Activated CD4-positive, alpha-beta T cell treated with anti-CD3 and anti-CD28 coated beads, Interleukin-2, amount 10 ng/mL, durations not matched to agents 7 days and 5 days (primary cell): ENCODE measurements at places on chromosomes 6 and 20. TPM values are rescaled to one million over a fixed set of nuclear protein-coding genes. Genes with fewer than 3 reads are reported as not detected.
A peak's percentile ranks its signal among the peaks of the same experiment; 100 is the strongest.

ID4 gene
- total RNA-seq = not detected

GTF3C6 gene
- total RNA-seq = 98.7 TPM

ARMC12 gene
- 1.2 TPM for total RNA-seq

EPB41L1 gene
- total RNA-seq = not detected

AVP gene
- total RNA-seq = not detected

SFT2D1 gene
- 39.7 TPM for total RNA-seq

HLA-DQA1 gene
- 5.2 TPM for total RNA-seq

C6orf15 gene
- total RNA-seq = not detected

MCCD1 gene
- not detected for total RNA-seq

FAM184A gene
- 7.4 TPM for total RNA-seq

NXT1 gene
- 28.2 TPM for total RNA-seq

LAMA4 gene
- total RNA-seq = not detected

CYB5R4 gene
- total RNA-seq = 27.3 TPM

- no peak overlapping the region for H3K4me3 ChIP-seq
- no peak overlapping the region for H3K27ac ChIP-seq
These were observed 187.7 kb downstream of the PDE7B start for GRCh38 chr6:136039185-136039584.

DNA sequence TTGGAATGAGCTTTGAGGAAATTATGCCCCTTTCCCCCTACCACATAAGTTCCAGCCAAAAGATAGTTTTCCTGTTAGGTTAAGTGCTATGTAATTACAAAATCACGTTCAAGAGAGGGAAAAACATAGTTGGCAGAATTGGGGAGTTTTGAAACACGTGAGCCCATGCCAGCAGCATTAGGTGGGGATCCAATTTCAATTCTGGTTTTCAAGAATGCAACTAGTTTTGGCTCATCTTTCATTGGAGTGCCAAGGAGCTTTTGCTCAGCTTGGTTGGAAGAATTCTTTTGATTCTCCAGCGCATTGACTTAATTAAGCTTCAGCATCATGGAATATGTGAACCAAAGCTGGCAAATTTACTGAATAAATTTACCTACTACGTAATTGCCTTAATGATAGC, 95.9 kb downstream of the SAMD5 start:
- H3K4me3 ChIP-seq = no peak overlapping the region
- H3K36me3 ChIP-seq = no peaks in the 10 kb centered on the region
- no peak overlapping the region for H3K27ac ChIP-seq
- no peaks in the 10 kb centered on the region for H3K4me1 ChIP-seq

- H3K27ac ChIP-seq = no peak overlapping the region
- DNase-seq = no peak
- peaks cover 2% of the 10 kb centered on the region for H3K36me3 ChIP-seq
- H3K27me3 ChIP-seq = peaks cover 74% of the 10 kb centered on the region
These were observed 80.4 kb upstream of the ZNF184 start for GRCh38 chr6:27553123-27553904.

DNA sequence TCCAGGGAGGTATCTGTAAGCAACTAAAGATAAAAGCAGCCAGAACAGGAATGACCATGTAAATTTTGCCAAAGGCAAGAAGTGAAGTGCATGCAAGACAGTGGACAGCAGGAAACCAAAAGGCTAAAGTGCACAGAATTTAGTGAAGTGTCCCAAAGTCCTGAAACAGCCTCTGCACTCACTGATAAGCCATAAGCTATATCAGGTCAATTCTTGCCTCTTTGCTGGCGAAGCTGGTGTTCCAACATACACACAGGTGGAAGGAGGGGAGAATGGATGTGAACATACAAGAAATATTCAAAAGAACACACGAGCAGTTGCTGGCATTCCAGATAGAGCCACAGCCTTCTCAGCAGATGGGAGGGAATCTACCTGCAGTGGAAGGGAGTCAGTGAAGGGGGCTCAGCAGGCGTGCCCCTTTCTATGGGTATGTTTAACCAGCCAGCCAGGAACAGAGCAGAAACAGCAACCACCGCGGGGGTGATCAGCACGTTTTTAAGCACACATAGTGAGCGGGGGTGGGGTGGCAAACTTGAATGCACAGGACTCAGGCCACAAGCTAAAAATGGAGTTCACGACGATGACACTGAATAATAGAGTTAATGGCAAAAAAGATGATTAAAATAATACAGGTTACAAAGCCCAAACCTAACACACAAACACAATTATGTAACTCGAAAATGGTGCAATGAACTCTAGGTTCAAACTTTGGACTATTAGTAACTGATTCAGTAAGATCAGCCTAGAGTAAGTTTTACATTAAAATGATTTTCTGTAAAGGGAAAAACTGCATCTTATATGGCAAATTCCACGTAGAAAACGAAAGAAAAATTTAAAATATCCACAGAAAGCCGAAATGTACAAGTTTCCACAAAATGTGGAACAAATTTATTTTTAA, 1.2 kb downstream of the ECI2 start:
- H3K4me1 ChIP-seq = peaks cover 31% of the 10 kb centered on the region
- peak overlapping the region; percentile 93 for H3K27ac ChIP-seq
- peaks cover 33% of the 10 kb centered on the region for H3K36me3 ChIP-seq
- no peaks in the 10 kb centered on the region for H3K27me3 ChIP-seq
- peak overlapping the region; percentile 85 for H3K4me3 ChIP-seq
- peak; percentile 37 for DNase-seq

GRCh38 chr6:8855411-8855810, 420.1 kb upstream of the SLC35B3 start:
- H3K27ac ChIP-seq = no peak overlapping the region
- no peaks in the 10 kb centered on the region for H3K27me3 ChIP-seq
- no peak for DNase-seq
- no peaks in the 10 kb centered on the region for H3K36me3 ChIP-seq
- H3K4me3 ChIP-seq = no peak overlapping the region

DNA sequence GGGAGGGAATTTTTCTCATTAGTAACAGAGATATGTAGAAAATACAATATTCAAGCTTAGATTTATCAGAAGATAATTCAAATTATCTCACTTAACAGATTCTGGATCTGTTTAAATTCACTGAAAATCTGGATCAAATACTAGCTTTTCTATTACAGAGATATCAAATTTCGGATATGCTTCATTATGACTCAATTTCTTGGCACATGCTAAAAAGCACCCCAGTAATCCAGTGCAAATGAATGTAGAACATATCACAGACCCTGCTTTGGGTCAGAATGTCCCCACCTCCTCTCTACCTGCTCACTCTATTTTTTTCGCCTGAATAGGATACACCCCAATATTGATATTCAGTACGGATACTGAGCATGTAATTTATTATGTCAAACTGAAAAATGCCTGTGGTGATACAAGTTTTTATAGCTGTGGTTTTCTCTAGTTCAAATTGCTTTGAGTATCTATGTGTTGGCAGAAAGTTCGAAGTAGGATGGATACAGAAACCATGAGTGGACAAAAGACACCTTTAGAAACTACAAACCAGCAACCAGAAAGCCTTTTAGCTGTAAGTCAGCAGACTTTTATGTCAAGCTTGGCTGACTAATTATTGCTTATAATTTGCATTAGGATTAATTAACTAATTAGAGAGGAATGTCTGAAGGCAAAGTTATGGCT, 290.0 kb downstream of the TFAP2B start:
- no peaks in the 10 kb centered on the region for H3K36me3 ChIP-seq
- no peak overlapping the region for H3K27ac ChIP-seq
- no peaks in the 10 kb centered on the region for H3K4me1 ChIP-seq
- H3K4me3 ChIP-seq = no peak overlapping the region
- no peak for DNase-seq

DNA sequence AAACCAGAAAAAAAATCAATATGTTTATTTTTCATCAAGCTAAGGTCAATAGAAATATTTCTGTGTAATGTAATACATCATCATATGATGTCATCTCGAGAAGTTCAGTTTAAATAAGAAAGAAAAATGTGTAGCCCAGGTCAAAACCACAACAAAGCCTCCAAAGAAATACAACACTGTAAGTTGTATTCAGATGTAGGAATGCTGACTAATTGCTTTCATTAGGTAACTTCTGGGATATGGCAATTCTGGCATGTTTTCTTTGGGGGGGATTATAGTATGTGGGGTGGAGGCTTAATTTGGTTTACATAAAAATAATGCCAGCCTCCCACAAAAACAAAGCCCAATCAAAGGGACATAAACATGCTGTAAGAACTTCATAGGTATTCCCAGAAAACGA, 881.8 kb upstream of the CITED2 start:
- no peak overlapping the region for H3K27ac ChIP-seq
- no peaks in the 10 kb centered on the region for H3K27me3 ChIP-seq
- H3K36me3 ChIP-seq = no peaks in the 10 kb centered on the region
- DNase-seq = no peak
- no peaks in the 10 kb centered on the region for H3K4me1 ChIP-seq

- H3K4me3 ChIP-seq = no peak overlapping the region
- H3K27ac ChIP-seq = peak overlapping the region; percentile 11
- no peak for DNase-seq
- H3K4me1 ChIP-seq = peaks cover 75% of the 10 kb centered on the region
- peaks cover 65% of the 10 kb centered on the region for H3K36me3 ChIP-seq
- H3K27me3 ChIP-seq = no peaks in the 10 kb centered on the region
These were observed 7.0 kb downstream of the PPIL1 start for GRCh38 chr6:36867471-36868224.

- H3K27me3 ChIP-seq = peaks cover 6% of the 10 kb centered on the region
- no peaks in the 10 kb centered on the region for H3K36me3 ChIP-seq
- no peaks in the 10 kb centered on the region for H3K4me1 ChIP-seq
- no peak overlapping the region for H3K4me3 ChIP-seq
These were observed 29.6 kb upstream of the FOXC1 start for GRCh38 chr6:1580109-1580508.

GRCh38 chr20:709423-709822, 33.8 kb upstream of the SCRT2 start:
- no peak for DNase-seq
- no peaks in the 10 kb centered on the region for H3K36me3 ChIP-seq
- no peak overlapping the region for H3K4me3 ChIP-seq
- H3K4me1 ChIP-seq = no peaks in the 10 kb centered on the region

- peaks cover 63% of the 10 kb centered on the region for H3K27me3 ChIP-seq
- no peaks in the 10 kb centered on the region for H3K36me3 ChIP-seq
- H3K4me1 ChIP-seq = peaks cover 10% of the 10 kb centered on the region
- no peak for DNase-seq
- H3K4me3 ChIP-seq = peak overlapping the region; percentile 19
These were observed 1.5 kb downstream of the SALL4 start for GRCh38 chr20:51800872-51801121.

- peaks cover 41% of the 10 kb centered on the region for H3K36me3 ChIP-seq
- no peaks in the 10 kb centered on the region for H3K27me3 ChIP-seq
- no peak overlapping the region for H3K4me3 ChIP-seq
- no peak overlapping the region for H3K27ac ChIP-seq
These were observed 61.5 kb upstream of the RIPOR2 start for GRCh38 chr6:24997231-24997630.

DNA sequence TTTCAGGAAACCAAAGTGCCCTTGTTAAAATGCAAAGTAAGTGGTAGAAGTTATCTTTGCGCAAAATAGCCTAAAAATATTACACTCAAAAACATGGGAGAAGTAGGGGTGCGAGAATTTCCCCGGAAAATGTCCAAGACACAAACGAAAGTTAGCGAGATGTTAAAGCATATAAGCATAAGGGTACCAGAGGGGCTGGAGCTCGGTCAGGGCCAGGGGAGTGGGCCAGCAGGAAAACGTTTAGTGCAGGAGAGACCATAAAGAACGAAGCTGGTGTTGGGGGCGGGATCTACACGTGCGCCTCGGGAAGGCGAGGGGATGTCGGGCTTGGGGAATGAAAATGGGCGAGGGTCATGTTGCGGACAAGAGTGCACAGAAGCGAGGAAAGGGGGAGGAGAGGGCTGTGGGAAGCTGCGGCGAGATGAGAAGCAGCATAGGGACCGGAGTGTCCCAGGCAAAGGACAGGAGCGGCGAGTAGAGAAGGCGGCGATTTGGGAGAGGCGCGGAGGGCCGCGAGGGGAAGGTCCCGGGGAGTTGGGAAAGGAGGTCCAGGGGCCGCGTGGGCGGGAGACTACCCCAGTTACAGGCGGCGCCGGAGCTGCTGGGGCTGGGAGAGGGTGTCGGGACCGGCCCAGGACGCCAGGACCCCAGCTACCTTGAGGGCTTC, 600 bp downstream of the XPO5 start:
- peak overlapping the region; percentile 91 for H3K4me3 ChIP-seq
- no peaks in the 10 kb centered on the region for H3K27me3 ChIP-seq
- H3K27ac ChIP-seq = peak overlapping the region; percentile 85
- H3K36me3 ChIP-seq = peaks cover 43% of the 10 kb centered on the region
- peak; percentile 18 for DNase-seq

DNA sequence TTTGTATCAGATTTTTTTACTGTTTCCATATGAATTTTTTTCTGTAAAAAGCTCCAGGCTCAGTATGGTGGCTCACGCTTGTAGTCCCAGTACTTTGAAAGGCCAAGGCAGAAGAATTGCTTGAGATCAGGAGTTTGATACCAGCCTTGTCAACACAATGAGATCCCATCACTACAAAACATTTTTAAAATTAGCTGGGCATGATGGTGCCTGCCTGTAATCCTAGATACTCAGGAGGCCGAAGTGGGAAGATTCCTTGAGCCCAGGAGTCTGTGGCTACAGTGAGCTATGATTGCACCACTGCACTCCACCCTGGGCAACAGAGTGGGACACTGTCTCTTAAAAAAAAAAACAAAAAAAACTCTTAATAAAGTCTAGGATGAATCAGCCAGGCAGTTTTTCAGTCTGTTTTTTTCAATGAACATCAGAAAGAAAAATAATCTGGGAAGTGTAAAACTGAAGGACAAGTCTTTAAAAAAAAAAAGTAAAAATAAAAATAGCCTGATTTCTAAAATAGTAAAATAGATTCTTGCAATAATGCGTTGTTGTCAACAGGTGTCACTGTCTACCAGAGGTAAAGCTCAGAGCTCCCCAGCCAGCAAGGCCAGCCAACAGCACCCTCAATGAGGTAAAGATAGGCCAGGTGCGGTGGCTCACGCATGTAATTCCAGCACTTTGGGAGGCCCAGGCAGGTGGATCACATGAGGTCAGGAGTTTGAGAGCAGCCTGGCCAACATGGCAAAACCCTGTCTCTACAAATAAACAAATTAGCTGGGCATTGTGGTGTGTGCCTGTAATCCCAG, 9.3 kb upstream of the ATG5 start:
- H3K27ac ChIP-seq = no peak overlapping the region
- H3K4me1 ChIP-seq = peaks cover 7% of the 10 kb centered on the region
- DNase-seq = peak; percentile 58
- no peaks in the 10 kb centered on the region for H3K36me3 ChIP-seq
- no peak overlapping the region for H3K4me3 ChIP-seq
- peaks cover 44% of the 10 kb centered on the region for H3K27me3 ChIP-seq

DNA sequence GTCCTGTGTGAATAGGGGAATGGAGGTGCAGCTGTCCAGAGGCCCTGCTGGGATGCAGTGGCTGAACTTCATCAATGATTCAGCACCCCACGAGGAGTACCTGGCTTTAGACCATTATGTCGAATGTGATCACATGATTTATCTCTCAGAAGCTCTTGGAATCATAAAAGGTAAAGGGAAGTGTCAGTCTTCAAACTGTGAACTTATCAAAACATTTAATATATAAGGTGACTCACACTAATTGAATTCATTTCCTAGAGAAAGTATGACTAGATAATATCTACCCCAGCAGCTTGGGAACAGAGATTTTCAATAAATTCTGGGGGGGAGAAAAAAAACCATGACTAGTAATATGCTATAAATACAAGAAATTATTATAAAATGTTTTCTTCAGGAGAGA, 29.5 kb downstream of the ALDH8A1 start:
- H3K27me3 ChIP-seq = no peaks in the 10 kb centered on the region
- no peak for DNase-seq
- H3K4me3 ChIP-seq = no peak overlapping the region
- H3K27ac ChIP-seq = no peak overlapping the region
- no peaks in the 10 kb centered on the region for H3K4me1 ChIP-seq

GRCh38 chr6:165952514-165952913, 215.1 kb downstream of the TBXT start:
- no peaks in the 10 kb centered on the region for H3K27me3 ChIP-seq
- H3K4me1 ChIP-seq = no peaks in the 10 kb centered on the region
- H3K36me3 ChIP-seq = no peaks in the 10 kb centered on the region
- no peak overlapping the region for H3K27ac ChIP-seq
